ENCODE measurements at places on chromosomes 7 and 10.
A peak's percentile ranks its signal among the peaks of the same experiment; 100 is the strongest.

DNA sequence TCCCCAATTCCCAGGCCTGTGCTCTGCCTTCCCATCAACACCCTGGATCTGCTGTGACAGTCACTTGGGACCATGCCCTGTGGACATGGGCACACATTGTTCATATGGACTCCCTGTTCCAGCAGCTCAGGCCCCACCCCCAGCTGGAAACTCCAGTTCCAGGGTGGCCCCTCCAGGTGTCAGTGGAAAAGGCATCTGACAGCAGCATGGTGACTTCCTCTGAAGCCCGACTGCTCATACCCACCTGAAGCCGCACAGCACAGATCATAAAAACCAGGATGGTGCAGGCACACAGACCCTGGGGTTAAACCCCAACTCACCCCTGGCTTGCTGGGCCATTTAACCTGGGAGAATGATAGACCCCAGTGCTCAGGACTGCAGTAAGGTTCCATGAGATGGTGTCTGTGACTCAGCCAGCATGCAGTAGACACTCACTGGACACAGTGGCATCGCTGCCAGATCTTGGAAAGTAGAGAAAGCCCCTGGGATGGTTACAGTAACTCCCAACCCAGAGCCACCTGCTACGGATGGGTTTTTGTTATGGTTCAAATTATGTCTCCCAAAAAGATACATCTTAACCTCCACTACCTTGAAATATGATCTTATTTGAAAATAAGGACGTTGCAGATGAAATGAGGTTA lies 72.6 kb upstream of the NANOS1 start:
- DNase-seq: no peak

- no peak for DNase-seq
Observed at GRCh38 chr10:78258323-78259030, 224.8 kb downstream of the RPS24 start.

DNA sequence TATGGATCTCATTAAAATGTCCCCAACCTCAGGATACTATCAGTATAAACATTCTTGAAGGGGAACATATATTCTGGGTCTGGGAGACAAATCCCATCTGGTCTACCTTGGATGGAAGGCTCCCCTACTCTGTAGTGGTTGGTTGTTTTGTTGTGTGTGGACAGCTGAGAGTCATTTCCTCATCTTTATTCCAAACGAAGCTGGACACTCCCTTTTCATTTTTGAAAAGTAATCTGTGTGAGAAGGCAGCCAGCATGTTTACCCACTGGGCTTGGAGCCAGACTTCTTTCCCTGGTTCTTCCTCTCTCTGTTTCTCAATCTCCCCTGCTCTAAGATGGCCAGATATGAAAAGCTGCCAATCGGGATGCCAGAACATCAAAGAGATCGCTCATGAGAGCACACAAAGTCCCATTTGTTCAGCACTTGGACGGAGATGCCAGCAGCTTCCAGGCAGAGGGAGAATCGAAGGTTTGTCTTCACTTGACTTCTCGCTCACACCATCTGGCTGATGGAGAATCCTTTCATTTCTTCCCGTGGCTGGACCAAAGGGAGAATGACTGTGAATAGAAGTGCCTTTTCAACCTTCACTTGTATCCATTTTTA lies 108.1 kb upstream of the AGR3 start:
- no peak for DNase-seq

DNA sequence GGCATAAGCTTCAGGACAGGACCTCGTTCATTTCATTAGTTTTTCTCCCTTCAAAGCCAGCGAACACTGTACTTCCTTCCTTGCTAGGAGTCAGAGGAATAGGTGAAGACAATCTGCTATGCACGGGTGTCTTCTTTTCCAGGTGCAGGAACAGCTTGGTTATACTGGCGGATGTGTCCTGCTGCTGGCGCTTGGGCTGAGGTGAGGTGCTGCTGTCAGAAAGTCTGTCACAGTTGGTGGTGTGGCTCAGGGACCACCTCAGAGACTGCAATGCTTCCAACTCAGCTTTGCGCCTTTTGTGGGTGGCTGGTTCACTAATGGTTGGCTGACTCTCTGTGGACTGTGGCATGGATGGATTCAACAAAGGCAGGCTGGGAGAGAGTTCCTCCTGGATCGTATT lies 58.3 kb upstream of the UBN2 start:
- DNase-seq: no peak

DNA sequence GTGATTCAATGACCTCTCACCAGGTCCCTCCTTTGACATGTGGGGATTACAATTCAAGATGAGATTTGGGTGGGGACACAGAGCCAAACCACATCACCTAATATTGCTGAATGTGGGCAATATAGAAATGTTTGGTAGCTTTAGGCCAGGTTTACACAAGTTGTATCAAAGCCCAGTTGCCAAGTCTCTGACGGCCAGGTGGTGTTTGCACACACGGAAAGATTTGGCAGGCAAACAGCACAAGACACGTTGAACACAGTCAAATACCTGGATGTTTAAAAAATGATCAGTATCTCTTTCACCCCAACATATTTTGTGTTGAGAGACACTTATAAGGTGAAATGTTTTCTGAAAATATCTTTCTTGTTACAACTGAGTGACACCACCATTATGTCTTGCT lies 294.4 kb upstream of the MKI67 start:
- no peak for DNase-seq

GRCh38 chr7:47444376-47445098 lies 137.4 kb downstream of the TNS3 start:
- no peak for DNase-seq

GRCh38 chr10:80691441-80691840 lies 153.7 kb downstream of the SH2D4B start:
- no peak for DNase-seq

GRCh38 chr10:5945561-5946418 lies 31.6 kb downstream of the IL15RA start:
- peak; percentile 52 for DNase-seq

GRCh38 chr7:85573346-85573745 lies 386.5 kb upstream of the SEMA3D start:
- no peak for DNase-seq

DNA sequence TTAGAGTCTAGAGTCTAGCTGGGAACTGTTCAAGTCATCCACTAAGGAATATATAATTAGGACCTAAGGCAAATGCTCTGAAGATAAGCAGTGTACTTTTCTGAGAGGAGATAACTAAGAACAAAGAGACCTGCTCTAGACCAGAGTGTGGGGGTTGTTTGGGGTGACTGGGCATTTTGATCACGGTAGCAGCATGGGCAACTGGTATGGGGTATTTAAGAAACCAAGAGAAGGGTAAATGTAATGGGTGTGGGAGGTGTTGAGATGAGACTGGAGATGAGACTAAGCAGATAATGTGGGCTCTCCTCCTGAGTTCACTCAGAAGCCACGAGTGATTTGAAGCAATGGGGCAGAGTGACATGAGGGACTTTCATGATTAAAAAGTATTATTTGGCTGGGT lies 1082.9 kb downstream of the GATA3 start:
- no peak for DNase-seq

DNA sequence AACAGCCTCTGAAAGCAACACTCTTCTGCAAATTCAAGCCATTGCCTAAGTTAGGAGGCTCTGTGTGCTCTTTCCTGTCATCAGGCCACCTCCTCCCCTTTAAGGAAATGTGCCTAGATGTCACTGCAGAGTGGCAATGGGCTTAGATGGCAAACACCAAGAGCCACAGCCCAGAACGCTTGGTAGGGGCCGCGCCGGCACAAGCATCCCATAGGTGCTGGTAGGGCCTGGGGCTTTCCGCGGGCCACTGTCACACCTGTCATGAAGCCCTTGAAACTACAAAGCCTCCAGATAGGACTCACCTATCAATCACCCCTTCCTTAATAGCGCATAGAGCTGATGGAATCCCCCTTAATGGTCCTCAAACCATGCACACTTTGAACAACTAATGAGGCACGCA lies 299.9 kb downstream of the GRID1 start:
- no peak for DNase-seq

GRCh38 chr10:67783606-67784294 lies 54.2 kb downstream of the DNAJC12 start:
- DNase-seq: no peak

- no peak for DNase-seq
Observed at GRCh38 chr10:84706875-84707274, 378.5 kb downstream of the CCSER2 start.

- no peak for DNase-seq
Observed at GRCh38 chr10:35218339-35218955, 91.8 kb downstream of the CREM start.
